ENCODE measurements at places on chromosomes 2 and 18.

- DNase-seq = peak; percentile 87
Measured at GRCh38 chr2:201432038-201432620, 19.1 kb downstream of the TRAK2 start.

DNA sequence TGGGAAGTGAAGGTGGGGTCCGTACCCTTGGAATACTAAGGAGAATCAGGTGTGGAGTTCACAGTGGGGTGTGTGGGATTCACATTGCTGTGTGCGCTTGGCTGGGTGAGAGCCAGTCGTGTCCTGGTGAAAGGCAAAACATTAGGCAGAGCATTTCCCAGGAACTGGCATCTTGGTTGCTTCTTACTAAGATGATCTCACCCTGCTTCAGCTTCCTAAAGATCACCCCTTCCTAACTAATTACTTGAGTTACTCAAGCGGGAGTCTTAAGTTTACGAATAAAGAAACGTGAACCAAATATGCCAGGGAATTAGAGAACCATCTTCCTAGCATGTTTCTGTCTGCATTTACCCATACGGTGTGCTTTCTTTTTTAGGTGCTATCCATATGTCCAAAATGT, 122.9 kb downstream of the NCK2 start:
- DNase-seq = no peak

DNA sequence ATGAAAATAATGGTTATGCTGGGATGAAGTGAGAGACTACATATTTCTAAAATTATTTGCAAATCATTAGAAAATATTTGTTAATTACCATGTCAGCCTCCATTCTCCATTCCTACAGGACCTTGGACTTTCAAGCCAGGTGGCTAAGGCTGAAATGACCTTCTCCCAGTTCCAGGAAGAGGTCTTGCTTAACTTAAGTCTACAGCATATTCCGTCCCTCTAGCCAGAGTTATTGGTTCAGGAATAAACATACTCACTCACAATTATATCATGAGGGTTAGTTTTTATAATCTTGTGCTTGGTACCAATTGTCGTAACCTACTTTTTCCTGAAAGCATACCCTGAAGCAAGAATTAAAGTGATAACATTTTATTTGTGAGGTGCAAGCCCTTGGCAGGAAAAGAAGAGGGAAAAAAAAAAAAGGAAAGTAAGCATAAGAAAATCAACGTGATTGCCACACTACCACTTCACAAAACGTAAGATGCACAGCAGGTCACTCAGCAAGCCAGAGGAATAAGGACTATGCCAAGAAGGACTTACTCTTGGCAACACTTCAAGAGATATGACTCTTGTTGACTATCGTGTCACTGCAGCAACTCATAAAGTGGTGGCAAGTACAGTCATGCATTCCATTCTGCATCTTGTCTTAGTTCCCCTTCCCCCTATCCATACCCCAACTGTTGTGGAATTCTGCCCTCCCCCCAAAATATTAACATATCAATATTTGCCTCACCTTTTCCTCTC, 479.1 kb downstream of the MBD2 start:
- no peak for DNase-seq

DNA sequence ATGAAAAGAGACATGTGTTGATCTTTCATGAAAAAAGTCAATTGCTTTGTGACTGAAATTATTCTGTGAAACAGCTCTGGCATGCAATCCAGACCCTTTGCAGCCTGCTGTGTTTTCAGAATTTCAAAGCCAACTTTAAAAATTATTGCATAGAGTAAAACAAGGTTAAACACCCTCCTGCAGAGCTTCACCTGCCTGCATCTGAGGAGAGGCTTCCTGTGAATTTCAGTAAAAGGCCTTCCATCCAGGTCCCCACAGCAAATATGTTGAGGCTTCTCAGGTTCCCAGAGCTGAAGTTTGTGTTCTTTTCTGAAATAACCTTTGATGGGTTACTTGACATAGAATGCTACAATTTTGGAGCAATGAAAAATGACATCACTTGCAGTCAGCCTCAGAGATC, 4.1 kb downstream of the XIRP2 start:
- no peak for DNase-seq

DNA sequence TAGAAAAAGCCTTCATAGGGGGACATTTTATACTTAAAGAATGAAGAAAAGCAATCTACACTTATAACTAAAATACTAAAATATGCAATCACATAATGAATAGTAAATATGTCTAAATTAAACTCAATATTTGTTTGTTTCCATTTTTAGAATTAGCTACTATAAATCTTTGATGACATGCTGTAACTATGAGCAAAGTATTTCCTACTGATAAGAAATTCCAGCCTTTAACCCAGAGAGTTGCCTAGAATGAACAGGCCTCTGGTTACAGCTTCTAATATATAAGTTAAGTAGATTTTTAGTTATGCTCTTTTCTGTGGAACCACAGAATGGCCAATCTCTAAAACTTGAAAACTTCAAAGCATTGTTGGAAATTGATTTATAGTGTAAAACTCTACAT, 1465.6 kb upstream of the ZEB2 start:
- DNase-seq = peak; percentile 27

DNA sequence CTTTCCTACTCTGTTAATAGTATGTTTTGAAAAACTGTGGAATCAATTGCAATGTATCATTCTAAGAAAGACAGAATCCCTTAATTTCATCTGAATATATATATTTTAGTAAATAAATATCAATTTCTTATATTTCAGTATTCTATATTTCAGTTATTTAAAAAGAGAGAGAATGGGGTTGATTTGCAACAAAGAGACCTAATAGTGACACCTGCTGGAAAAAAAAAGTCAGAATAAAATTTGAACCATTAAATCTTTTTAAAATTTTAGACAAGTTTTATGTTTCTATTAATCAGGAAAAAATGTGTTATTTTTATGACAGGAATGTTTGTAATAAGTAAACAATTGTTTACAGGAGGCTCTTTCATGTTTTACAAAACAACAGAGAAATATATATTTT, 20.7 kb upstream of the CCNT2 start:
- peak; percentile 21 for DNase-seq

DNA sequence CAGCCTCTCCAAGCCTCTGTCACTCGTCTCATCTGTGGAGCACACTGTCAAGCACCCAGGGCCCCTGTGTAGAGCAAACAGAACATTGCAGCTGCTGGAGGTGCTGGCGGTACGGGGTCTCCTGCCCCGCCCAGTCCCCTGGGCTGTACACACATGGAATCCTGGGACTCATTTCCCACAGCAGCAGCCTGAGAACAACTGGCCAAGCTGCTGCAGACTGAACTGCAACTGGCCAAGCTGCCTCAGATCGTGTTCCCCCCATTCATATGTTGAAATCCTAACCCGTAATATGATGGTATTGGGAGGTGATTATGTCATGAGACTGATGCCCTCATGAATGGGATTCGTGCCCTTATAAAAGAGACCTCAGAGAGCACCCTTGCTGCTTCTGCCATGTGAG, 130.5 kb downstream of the NCK2 start:
- no peak for DNase-seq

GRCh38 chr18:76444446-76445105, 50.5 kb downstream of the ZNF516 start:
- DNase-seq = no peak

GRCh38 chr2:12325806-12326205, 390.9 kb upstream of the TRIB2 start:
- peak; percentile 12 for DNase-seq

GRCh38 chr18:34604591-34604990, 105.5 kb upstream of the DTNA start:
- DNase-seq = no peak

- peak; percentile 77 for DNase-seq
Measured at GRCh38 chr2:26757873-26758789, 6.0 kb upstream of the SLC35F6 start.

GRCh38 chr2:55627915-55628314, 10.5 kb upstream of the PPP4R3B start:
- DNase-seq = no peak

- no peak for DNase-seq
Measured at GRCh38 chr18:44213293-44213692, 467.4 kb upstream of the SETBP1 start.

DNA sequence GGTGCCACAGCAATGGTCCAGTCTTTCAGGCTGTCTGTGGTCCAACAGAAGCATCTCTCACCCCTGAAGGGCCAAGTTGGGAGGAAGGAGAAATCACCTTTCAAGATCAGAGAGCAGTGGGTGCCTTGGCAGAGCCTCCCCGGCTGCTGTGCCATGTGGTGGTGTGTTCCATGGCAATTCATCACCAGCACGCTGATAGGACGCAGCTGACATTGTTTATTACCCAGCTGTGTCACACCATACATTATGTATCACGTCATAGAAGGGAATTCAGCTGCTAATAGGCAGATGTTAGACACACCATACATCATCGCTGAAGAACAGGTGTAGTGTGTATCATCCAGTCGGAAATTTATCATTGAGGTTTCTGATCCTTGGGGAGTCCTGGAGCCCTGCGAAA, 29.6 kb upstream of the RPL31 start:
- DNase-seq = no peak

DNA sequence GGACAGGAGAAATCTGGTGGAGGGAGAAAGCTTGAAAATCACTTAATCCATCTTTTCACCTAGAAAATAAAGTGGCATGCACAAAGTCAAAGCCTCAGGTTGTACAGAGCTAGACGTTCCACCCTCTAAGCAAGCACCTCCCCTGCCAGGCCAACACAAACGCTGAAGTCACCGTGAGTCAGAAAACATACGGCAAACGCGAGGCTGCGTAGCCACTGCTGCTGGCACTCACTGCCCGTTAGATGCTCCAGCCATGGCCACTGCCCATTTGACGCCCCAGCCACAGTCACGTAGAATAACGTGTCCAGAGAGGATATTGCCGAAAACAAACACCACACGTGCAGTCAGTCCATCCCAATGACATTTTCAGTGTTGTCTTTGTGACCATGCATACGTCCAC, 209.7 kb upstream of the PXDN start:
- DNase-seq = no peak

- no peak for DNase-seq
Measured at GRCh38 chr2:133774654-133775015, 206.4 kb upstream of the NCKAP5 start.

- DNase-seq = no peak
Measured at GRCh38 chr2:120353931-120354330, 8.0 kb downstream of the INHBB start.

- DNase-seq = no peak
Measured at GRCh38 chr2:56757884-56758545, 574.2 kb downstream of the CCDC85A start.

DNA sequence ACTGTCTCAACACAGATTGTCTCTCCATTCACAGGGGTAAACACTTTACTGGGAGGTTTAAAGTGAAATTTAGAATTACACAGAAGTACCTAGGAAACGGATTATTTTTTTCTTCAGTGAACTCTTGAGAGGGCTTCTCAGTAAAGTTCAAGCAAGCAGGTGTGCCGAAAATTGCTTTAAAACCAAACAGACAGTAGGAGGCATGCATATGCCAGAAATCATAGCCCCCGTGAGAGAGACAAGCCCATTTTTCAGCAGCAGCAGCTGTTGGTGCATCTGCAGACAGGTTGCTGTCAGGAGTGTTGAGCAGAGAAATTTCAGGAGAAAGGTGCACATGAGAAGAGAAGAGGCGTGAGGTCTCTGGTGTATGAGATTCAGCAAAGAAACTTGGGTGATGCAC, 2115.5 kb upstream of the CELF4 start:
- DNase-seq = peak; percentile 9

DNA sequence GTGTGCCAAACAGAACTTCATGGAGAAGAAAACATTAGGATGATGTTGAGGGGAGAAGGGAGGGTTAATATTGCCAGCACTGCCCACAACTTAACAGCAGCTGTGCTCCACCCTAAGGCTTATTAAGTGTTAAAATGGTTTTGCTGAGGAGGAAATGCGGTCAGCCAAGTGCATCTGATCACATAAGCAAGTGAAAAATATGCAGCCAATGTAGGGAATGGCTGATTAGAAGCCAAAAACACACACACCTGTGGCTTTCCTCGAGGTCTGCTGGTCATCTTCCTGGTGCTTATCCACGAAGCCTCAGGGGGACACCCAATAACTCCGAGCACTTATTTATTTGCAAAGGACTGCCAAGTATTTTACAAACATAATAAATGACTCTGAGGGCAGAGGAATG, 66.3 kb upstream of the GPR45 start:
- DNase-seq = no peak

DNA sequence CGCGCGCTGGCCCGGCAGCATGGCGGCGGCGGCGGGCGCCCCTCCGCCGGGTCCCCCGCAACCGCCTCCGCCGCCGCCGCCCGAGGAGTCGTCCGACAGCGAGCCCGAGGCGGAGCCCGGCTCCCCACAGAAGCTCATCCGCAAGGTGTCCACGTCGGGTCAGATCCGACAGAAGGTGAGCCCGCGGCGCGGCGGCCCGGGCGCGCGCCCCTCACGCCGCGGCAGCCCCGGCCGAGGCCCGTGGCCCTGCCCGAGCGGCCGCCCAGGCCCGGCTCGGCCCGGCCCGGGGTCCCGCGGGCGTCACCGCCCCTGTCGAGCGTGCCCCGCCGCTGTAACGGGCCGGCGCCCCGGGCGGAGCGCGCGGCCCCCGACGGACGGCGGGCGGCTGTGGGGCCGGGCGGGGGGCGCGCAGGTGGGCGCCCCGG, 218 bp downstream of the DGKD start:
- DNase-seq = no peak

DNA sequence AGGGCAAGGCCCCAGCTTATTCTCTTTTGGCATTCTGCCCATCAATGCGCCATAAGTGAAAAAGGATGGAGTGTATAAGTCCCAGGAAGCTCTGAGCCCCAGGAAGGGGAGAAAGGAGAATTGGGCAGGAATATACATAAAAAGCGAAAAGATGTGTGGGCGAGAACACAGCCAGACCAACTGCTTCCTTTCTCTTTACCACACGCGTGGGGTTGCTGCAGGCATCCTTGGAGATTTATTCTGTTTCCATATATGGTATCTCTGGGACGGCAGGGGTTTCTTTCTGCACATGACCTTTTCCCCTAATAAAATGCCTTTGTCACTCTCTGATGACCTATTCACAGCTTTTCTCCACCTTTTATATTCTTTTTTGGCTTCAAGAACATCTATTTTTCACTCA, 440.5 kb downstream of the NBAS start:
- DNase-seq = no peak

- no peak for DNase-seq
Measured at GRCh38 chr2:151630372-151630771, 103.9 kb downstream of the NEB start.

DNA sequence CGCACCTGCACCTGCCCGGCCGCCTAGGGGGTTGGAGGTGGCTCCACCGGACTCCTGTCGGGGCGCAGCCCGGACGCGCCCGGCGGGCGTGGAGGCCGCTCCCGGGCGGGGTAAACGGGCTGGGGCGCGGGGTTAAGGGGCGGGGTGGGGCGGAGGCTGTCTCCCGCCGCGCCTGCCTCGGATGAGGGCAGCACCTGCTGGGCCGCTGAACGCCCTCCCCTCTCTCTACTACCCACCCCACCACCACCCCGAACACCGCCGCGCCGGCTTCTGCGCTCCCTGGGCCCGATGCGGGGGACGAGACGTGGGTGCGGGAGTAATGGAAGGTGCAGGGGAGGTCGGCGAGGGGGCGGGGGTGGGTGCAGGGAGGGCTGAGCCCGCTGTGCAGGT, 224.8 kb upstream of the ID2 start:
- DNase-seq = no peak

GRCh38 chr2:182824767-182825158, 41.7 kb downstream of the FRZB start:
- no peak for DNase-seq

- no peak for DNase-seq
Measured at GRCh38 chr2:230671117-230671516, 41.5 kb upstream of the CAB39 start.
